Fibroblast of skin of right quadriceps (primary cell): ENCODE measurements at places on chromosomes 2 and 18.

- no peak for DNase-seq
Observed at GRCh38 chr18:23936381-23936958, 78.1 kb upstream of the TTC39C start.

GRCh38 chr2:60440079-60440766, 113.2 kb downstream of the BCL11A start:
- DNase-seq: no peak

- no peak for DNase-seq
Observed at GRCh38 chr2:66570471-66570870, 135.5 kb downstream of the MEIS1 start.

- no peak for DNase-seq
Observed at GRCh38 chr18:79510046-79510685, 114.4 kb downstream of the NFATC1 start.

DNA sequence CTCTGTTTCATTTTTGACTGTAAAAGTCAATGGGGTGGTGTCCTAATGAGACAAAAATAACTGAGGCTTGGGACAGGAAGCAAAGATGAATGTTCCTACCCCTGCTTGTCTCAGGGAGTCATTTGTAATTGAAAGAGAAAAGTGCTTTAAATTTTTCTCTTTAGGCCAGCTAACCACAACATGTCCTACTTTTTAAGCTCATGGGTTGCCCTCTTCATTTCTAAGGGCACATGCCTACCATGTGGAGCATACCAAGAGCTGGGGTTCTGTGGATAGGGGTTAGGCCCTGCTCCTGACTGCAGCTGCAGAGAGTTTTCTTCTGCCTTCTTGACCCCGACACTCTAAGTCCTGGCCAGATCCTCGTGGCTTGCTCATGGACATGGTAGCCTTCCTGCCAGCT, 96.8 kb upstream of the ARL4C start:
- no peak for DNase-seq

GRCh38 chr18:75810516-75810915, 383.0 kb upstream of the SMIM21 start:
- DNase-seq: no peak

DNA sequence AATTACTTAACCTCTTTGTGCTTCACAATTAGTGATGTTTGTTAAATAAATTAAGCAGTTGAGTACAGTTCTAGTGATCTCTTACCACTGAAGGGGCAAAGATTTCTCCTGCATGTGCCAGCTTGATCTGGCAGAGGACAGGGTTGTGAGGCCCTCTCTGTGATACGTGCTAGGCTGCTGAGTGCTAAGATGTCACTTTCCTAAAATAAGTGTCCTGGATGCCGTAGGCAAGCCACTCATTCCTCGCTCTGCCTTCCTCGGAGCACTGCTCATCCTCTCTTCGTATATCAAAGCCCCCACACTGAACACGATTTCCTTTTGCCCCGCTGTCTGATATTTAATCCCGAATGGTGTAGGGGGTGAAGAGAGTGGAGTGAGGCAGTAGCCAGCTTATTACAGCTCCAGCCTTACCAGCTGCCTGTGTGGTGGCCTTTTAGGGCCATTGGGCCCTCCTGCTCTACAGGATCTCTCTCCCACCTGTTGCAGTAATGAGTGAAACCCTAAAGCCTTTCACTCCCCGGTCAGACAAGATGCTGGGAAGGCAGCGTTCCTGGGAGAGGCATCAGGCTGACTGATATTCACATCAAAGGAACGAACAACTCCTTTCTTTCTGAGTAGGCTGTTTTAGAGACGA, 40.5 kb downstream of the PTPRM start:
- DNase-seq: no peak
